ENCODE measurements at places on chromosomes 3 and 15. TPM values are rescaled to one million over a fixed set of nuclear protein-coding genes. Genes with fewer than 3 reads are reported as not detected.
A peak's percentile ranks its signal among the peaks of the same experiment; 100 is the strongest.

- DNase-seq = no peak
These were observed 959 bp downstream of the SFMBT1 start for GRCh38 chr3:53044711-53045517.

DNA sequence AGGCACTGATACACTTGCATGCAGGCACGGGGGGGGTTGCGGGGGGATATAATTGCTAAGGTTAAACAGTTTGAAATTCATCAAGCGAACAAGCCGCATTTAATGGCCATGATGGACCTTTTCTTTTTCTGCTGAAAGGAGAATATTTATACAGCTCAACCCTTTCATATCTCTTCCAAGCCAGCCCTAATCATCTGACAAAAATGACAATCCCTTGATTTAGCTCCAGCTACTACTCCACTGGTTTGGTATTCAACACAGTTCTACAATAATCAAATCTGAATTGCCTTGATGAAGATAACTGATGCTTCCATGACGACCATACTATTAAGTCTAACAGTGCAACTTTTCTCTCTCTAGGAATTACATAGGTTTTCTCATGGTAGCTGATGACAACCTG is 374.9 kb downstream of the PLCL2 start:
- DNase-seq = no peak

AADAC gene
- total RNA-seq = 2.4 TPM

DNA sequence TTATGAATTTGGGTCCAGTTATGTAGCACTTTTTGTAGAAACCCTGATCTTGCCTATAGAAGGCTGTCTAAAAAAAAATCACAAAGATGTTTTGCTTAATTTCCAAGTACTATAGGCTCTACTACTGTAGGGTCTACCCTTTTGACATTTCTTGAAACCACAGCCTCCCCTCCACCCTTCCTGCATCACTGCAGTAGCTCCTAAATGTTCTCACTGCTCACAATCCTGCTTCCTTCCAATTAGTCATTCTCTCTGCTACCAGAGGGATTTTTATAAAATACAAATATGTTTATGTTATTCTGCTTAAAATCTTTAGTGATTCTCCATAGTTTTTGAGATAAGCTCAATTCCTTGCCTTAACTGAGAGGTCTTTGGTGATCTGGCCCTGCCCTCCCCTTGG is 114.0 kb downstream of the CYP19A1 start:
- no peak for DNase-seq

- no peak for DNase-seq
These were observed 34.9 kb upstream of the TIMP4 start for GRCh38 chr3:12193485-12194165.

DNA sequence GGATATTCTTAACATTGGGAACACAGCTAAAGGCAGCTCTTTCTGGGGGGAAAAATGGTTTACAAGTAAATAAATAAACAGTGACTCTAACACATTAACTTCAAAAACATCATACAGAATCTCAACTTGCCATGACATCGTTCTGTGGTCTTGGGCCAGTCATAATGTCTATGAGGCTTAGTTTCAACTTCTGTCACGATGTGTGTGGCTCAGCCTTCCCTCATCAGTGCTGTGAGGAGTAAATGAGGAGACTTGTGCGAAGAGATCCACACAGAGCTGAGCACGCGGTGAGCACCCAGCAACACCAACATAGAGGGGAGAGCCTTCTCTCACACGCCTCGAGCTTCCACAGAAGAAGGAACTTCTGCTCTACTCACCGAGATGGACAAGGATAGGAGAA is 49.0 kb downstream of the DZIP1L start:
- no peak for DNase-seq

DNA sequence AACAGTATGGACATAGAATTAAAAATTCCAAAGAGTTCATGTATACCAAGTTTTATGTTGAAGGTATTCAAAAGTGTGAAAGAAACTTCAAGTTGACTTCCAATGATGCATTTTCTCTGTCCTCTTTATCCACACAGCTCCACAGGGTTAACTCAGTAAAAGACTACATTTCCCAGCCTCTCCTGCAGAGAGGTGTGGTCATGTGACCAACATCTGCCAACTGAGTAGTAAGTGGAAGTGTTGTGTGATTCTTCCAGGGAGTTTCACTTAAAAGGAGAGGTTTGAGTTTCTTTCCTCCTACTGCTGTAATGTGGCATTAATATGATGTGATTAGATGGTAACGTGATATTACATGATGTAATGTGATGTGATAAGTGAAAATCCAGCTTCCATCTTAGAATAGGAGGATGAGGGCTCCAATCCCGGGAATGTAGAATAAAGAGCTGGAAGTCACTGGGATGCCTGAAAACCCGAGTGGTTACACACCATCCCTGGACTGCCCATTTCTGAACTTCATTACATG is 280.6 kb downstream of the ARRDC4 start:
- DNase-seq = no peak

- DNase-seq = no peak
These were observed 34.4 kb upstream of the MYZAP start for GRCh38 chr15:57557267-57557666.

PP2D1 gene
- total RNA-seq = not detected

DUOXA2 gene
- total RNA-seq = not detected

DNA sequence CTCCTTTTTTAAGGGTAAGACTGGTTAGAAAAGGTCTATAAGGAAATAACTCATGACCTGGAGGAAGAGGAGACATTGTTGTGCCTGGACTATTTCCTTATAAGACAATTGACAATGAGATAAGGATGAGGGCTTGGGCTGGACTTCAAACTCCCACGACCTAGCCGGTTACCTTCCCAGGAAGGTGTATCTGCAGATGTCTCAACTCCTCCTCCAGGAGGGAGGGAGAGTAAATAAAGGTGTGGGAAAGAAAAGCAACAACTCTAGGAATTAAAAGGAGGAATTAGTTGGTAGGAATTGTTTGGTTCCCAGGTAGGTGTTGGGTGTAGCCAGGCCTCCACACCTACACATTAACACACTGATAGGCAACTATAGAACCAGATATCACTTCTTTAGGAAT is 97.8 kb upstream of the TBL1XR1 start:
- DNase-seq = no peak

CALML4 gene
- 8.6 TPM for total RNA-seq

DNA sequence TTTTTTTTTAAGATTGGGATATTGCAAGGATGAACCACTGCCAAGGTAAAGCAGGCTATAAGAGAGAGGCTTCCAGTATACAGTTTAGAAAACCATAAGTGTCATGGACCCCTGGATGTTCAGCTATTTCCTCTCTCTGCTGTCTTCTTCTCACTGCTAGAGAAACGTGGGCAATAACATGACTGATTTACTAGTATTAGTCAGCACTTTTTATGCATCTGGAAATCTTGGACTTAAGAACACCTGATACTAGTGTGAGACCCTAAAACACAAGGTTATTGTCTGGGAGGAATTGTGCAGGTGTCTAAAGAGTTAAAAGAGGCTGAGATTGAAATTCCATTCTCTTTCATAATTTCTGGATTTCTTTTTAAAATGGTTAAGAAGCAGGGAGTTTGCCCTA is 460.6 kb upstream of the MCTP2 start:
- DNase-seq = no peak

NDUFB5 gene
- 67.3 TPM for total RNA-seq

DNA sequence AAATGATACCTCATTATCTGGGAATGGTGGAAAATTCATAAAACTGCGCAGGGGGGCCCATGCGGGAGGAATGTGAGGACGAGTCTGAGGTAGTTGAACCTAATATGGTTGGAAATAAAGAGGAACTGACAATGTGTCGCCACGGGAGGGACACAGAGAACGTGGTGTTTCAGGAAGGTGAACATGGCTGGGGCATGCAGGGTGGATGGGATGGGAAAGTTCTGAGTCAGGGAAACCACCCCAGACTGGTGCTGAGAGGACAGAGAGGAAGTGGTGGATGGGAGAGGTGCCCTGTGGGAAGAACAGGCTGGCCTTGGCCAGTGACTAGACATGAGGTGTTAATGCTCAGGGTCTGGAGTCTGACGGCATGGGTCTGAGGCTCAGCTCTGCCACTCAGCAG is 137.1 kb upstream of the WNT5A start:
- no peak for DNase-seq

TNFSF10 gene
- 23.8 TPM for total RNA-seq

DNA sequence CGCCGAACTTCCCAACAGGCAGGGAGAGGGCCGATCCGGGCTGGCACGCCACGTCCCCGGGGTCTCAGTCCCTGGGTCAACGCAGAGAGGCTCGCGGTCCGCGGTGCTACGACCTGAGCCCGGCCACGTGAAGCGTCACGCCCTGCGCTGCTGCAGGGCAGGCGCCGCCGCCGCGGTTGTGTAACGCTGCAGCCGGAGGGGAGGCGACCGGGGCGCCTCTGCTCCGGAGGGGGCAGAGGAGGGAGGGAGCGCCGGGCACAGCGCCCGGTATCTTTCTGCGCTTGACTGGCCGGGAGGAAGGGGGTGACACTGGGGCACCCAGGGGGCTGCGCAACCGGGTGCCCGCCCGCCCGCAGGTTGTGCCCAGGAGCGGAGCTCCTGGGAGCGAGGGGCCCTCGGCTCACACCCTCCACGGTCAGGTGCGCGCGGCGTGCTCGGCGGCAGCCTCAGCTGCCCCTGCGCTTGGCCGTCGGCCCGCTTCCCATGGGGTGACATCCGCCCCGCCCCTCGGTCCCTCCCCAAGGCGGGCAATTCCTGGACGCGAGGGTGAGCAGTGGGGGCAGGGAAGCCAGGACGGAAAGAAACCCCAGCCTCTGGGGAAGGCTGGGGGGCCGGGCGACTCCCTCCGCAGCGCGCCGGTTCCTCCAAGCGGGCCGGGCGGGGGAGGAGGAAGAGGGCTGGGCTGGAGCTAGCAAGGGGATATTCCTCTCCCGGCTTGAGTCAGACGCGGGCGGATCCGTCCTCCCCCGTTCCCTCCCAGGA is 852 bp upstream of the BHLHE40 start:
- peak; percentile 92 for DNase-seq

DNA sequence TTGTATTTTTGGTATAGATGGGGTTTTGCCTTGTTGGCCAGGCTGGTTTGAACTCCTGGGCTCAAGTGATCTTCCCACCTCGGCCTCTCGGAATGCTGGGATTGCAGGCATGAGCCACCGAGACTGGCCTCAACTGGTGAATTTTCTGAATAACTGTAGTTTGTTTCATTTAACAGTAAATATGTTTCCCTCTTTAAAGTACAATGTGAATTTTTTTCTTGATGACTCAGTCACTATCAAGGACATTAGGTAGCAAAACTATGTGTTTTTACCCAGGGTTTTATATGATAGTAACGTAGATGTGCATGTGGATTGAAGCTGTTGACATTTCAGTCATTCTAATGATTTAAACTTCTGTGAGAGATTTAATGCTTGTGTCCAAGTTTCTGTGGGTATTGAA is 40.2 kb upstream of the MAPKBP1 start:
- no peak for DNase-seq

LRRIQ4 gene
- not detected for total RNA-seq

GRCh38 chr3:134650431-134651346 is at the start of gene KY:
TSS of gene KY (minus strand) at chr3:134651022. CDS start at chr3:134650960, 62 bp downstream.
- no peak for DNase-seq

DNA sequence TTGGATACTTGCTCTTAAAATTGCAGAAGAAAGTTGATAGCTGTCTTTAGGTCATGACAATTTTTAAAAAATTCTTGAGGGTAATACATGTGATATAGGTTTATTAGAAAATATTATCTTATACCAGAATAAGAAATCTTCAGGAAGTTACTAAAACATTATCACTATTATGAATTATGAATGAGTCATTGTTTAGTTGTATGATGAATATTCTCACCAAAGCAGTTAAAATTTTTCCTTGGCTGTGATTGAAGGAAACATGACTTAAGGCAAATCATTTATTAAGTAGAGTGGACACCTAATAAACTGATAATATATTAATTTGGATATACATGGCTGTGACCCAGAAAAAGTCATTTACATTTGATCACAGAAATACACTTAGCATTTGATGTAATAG is 30.1 kb downstream of the APPL1 start:
- DNase-seq = no peak

GRCh38 chr3:187798126-187798525 is 52.9 kb upstream of the BCL6 start:
- DNase-seq = no peak

DNA sequence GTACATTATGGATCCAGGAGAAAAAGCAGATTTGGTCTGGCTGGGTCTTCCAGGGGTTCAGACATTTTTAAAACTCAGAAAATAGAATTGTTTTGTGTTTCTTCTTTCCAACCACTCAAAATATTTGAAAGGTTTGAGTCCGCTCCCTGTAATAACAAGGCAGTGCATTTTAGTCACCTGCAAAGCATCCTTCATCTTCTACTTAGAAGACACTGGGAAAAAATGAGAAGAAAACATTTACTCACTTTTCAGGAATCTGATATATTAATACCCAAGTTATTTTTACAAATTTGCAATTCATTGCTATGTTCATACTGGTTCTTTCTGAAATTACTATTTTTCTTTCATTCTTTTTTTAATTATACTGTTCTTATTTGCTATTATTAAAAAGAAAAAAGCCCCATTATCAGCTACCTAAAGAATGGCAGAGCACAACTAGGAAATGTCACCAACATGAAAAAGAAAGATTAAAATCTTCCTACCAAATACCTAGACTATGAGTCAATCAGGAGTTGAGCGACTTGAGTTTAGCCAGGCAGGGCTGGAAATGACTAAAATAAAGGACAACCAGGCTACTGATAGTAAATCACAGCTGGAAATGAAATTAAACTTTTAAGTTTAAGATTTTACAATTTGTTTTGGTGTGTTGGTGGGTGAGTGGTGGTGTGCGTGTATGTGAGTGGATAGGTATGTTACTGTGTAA is 280.3 kb upstream of the THBS1 start:
- DNase-seq = no peak

GRCh38 chr15:34079904-34080303 is 21.8 kb downstream of the EMC7 start:
- DNase-seq = no peak

GRCh38 chr3:62261121-62261520 is 112.2 kb downstream of the FEZF2 start:
- no peak for DNase-seq

DNA sequence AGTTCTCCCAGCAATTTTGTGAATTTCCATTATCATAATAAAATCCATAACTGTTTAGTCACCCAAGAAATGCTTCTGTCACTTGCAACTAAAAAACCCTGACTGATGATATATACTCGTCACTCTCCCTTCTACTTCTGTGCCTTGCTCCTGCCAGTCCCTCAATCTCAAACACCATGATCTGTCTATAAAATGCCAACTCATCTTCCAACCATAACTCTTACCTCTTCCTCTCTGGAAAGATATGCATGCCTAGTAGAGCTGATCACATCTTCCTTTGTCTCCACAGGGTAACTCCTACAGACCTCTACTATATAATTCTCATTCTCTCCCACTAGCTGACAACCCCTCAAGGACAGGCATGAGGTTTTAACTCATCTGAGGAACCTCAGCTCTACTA is 5.2 kb upstream of the VEPH1 start:
- DNase-seq = no peak

MITF gene
- total RNA-seq = 27.2 TPM

- no peak for DNase-seq
These were observed 9.0 kb downstream of the KY start for GRCh38 chr3:134641671-134642300.

- no peak for DNase-seq
These were observed 353.6 kb downstream of the CNTN4 start for GRCh38 chr3:2452249-2452648.

RFT1 gene
- total RNA-seq = 9.1 TPM

LMAN1L gene
- not detected for total RNA-seq

ANKRD34C gene
- not detected for total RNA-seq

- no peak for DNase-seq
These were observed 37.0 kb downstream of the ITGB5 start for GRCh38 chr3:124850212-124850611.

Data from omental fat pad (tissue), 4 donors.